Lung (tissue), 17 donors: ENCODE measurements at places on chromosomes 12 and 14. TPM values are rescaled to one million over a fixed set of nuclear protein-coding genes. Genes with fewer than 3 reads are reported as not detected.

- DNase-seq: no peak
Measured at GRCh38 chr12:119746169-119746568, 78.2 kb downstream of the PRKAB1 start.

The CLEC1A gene
- total RNA-seq: 18.7 TPM

GRCh38 chr14:73209953-73210352, 27.4 kb upstream of the PAPLN start:
- DNase-seq: no peak

DNA sequence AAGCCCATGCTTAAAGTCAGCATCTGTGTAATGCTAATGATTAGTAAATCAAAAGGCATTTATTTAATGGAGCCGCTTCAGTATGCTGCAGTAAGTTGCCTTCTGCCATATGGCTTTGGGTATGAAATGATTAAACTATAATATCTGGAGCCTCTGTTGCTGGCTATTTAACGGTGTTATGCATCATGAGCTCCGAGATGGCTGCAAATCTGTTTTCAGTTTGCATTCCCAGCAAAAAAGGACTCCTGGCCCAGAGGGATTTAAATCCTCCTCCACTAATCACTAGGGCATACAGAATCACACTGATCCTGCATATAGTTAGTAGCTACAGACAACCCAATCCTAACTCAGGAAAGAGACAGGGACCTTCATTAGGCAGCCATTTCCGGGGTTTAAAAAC, 171.5 kb upstream of the EEA1 start:
- no peak for DNase-seq

DNA sequence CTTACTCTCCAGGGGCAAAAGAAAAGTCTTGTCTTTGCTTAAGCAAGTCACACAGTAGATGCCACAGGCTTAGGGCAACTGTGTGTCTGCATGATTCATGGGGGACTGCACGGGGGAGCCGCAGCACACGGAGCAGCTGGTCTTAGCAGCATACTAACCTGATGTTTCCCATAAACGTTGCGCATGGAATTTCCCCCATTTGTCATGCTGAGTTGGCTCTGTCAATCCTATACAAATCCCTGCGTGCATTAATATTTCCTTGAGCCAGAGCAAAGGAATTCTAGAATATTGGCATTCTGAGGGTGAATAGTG, 71.2 kb downstream of the SAMD4A start:
- DNase-seq: no peak

GRCh38 chr14:102226356-102227125, 78.4 kb downstream of the MOK start:
- no peak for DNase-seq

DNA sequence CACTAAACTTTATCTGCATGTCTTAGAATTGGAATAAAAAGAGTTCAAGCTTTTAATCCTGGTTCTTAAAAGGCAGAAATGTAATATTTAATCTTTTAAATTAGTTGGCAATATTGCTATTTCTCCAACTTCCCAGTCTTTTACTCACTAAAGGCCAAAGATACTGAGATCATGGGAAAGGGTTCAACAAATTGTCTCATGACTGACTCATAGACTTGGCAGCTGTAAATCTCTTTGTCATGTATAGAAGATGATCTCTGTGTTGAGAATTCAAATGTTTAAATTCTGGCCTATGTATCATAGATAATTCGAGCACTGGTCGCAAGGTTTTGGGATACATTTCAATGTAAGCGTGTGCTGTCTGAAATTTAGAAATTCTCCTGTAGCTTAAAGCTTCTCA, 40.1 kb upstream of the STRAP start:
- DNase-seq: no peak

The OTOGL gene
- total RNA-seq: 0.15 TPM

DNA sequence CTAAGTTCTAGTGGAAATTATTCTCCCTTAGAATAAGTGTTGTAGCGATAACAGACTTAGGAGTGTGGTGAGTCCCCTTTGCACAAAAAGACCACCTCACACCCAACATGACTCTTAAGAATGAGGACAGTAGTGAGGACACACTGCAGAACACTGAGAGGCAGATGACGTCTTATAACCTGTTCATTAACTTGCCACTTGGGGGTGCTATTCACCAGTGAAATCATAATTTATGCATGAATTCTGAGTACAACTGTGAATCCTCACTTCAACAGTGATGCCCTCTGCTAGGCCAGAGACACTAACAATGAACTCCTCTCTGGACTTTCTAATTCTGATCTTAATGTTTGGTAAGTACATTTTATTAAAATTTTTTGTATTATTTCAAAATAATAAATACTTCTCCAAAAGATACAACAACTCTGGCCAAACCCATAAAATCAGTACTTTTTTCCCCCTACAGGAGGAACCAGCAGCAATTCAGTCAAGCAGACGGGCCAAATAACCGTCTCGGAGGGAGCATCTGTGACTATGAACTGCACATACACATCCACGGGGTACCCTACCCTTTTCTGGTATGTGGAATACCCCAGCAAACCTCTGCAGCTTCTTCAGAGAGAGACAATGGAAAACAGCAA, 274.7 kb downstream of the DAD1 start:
- DNase-seq: peak; percentile 15

GRCh38 chr14:91866511-91867295, 633 bp downstream of the TC2N start:
- DNase-seq: no peak

DNA sequence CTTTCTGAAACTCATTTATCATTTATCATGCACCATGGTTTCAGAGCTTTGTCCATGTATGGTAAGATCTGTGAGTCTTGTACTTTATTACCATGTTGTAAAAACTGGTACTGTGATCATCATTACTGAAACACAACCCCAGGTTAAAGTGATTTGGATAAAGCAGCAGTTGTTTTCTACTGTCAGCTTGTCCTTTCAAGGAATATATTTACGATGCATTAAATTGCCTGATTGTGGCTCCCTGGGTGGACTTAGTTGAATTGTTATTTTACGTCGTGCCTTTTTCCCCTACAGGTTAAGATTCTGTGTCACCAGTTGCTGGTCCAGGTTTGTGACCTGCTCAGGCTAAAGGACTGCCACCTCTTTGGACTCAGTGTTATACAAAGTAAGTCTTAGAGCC, 46.1 kb downstream of the FRMD6 start:
- DNase-seq: no peak

- DNase-seq: peak; percentile 61
Measured at GRCh38 chr14:51431033-51431709, 191.1 kb downstream of the TMX1 start.

- no peak for DNase-seq
Measured at GRCh38 chr14:75885829-75886228, 96.0 kb downstream of the TGFB3 start.

- no peak for DNase-seq
Measured at GRCh38 chr14:22839159-22839779, 2.9 kb downstream of the MMP14 start.

GRCh38 chr14:95156161-95157047, 925 bp downstream of the DICER1 start:
- peak; percentile 43 for DNase-seq

The SLC5A8 gene
- total RNA-seq: 3.8 TPM

The DAO gene
- total RNA-seq: not detected

GRCh38 chr12:113470871-113471618, 626 bp downstream of the LHX5 start:
- DNase-seq: no peak

DNA sequence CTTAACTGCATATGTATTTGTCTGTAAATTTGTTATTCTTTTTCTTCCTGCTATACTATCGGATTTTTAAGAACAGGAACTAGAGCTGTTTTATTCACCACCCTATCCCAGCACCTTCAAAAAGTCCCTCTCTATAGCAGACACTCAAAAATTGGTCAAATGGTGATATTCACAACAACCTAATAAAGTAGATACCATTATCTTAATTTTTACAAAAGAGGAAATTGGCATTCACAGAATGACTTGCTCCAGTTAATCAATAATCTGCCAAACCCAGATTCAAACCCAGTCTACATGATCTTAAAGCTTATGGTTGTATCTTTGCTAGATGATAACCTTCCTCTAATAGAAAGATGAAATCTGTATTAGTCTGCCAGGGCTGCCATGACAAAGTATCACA, 426.6 kb downstream of the EGLN3 start:
- DNase-seq: no peak

GRCh38 chr12:76138656-76139055, 54.2 kb upstream of the NAP1L1 start:
- DNase-seq: no peak

DNA sequence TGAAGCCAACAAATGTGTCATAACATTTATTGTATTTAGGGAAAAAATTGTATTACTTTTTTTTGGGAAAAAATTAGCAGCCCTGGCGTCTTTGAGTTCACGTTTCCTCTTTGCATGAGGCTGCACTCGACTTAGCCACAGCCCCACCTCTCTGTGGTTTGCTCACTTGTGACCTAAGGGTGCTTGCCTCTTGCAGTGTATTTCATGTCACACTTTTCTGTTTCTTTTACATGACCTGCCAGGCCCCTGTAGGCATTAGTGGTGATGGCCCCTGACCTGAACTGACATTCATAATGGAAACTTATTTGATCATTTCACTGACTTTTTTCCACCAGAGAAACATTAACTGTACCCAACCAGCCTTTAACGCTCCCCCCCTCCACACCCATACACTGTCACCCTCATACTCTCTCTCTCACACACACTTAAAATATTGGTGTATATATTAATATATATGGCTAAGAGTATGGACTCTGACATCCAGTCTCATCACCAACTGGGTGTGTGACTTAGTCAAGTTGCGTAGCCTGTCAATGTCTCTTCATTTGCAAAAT, 122.9 kb downstream of the PRKCH start:
- no peak for DNase-seq

- DNase-seq: peak; percentile 22
Measured at GRCh38 chr12:6563448-6564050, 4.5 kb downstream of the NOP2 start.

DNA sequence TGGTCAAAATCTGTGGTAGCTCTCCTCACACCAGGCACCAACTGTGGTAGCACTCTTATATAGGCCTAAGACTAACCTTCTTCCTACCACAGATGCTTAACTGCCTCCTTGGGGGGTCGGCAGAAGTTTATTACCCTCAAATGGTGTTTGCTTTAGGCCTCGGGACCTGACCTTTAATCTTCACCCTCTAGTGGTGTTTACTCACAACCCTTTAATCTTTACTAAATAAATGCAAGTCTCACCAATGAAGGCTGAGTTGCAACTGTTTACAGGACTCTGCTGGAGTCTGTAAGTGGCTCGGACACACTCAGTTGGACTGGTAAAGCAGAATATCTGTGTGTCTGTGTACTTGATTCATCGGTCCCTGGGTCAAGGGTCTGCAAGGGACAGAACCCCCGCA, 29.4 kb downstream of the CCER1 start:
- DNase-seq: no peak

The HHIPL1 gene
- 4.0 TPM for total RNA-seq

- DNase-seq: peak; percentile 22
Measured at GRCh38 chr14:75022655-75023054, 19.9 kb downstream of the EIF2B2 start.

GRCh38 chr14:80620434-80620833, 321.1 kb downstream of the CEP128 start:
- DNase-seq: no peak

- no peak for DNase-seq
Measured at GRCh38 chr14:51121096-51121495, 26.2 kb upstream of the TRIM9 start.

GRCh38 chr12:20657496-20657895, 37.6 kb upstream of the SLCO1C1 start:
- DNase-seq: no peak

- DNase-seq: no peak
Measured at GRCh38 chr12:71161591-71161990, 3.8 kb upstream of the TSPAN8 start.

The GARIN6 gene
- not detected for total RNA-seq

- peak; percentile 55 for DNase-seq
Measured at GRCh38 chr14:97634751-97635150, 837.6 kb downstream of the VRK1 start.

- no peak for DNase-seq
Measured at GRCh38 chr12:54890339-54890738, 36.0 kb downstream of the MUCL1 start.

DNA sequence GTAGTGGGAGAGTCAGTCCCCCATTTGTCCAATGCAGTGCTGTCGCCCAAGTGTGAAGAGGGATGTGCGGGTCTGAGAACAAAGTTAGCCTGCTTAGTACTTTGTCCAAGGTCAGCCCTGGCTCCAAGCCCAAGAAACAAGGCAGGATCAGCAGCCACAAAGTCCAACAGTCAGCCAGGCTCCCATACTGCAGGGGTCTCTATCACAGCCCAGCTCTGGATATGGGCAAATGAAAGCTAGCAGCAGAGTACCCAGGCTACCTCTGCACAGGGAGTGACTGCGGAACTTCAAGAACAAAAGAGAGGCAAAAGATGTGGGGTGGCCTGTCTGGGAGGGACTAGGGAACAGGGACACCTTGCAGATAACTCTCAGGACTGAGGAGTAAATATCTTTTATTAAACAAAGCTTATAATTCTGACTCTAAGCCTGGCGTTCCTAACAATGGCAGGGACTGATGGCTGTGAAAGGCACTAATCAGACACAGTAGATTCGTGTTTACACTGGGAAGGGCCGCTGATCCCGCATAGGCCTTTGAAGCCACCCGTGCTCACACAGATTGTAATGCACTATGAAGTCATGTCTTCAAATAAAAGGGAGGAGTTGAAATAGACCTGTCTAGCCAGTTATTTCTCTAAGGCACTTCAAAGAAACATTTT, 91.0 kb upstream of the EEA1 start:
- DNase-seq: peak; percentile 83

DNA sequence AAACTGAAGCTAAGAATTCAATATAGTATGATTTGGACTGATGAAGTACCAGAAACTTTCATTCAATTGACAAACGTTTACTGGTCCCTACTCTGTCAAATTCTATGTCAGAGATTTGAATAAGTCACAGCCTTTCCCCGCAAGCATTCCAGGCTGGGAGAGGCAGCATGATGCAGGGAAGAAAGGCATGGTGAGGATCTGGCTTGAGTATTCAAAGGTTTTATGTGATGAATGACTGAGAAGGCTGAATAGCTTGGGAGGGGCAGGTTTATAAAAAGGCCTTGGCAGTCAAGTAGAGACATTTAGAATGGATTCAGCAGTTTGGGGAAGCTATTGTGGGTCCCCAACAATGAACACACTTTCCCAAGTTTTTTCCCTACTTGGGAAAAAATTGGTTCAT, 431.8 kb downstream of the DPF3 start:
- no peak for DNase-seq

GRCh38 chr12:10018386-10018785, 8.0 kb downstream of the CLEC12B start:
- no peak for DNase-seq

- no peak for DNase-seq
Measured at GRCh38 chr12:62598846-62599245, 132.2 kb downstream of the MON2 start.

DNA sequence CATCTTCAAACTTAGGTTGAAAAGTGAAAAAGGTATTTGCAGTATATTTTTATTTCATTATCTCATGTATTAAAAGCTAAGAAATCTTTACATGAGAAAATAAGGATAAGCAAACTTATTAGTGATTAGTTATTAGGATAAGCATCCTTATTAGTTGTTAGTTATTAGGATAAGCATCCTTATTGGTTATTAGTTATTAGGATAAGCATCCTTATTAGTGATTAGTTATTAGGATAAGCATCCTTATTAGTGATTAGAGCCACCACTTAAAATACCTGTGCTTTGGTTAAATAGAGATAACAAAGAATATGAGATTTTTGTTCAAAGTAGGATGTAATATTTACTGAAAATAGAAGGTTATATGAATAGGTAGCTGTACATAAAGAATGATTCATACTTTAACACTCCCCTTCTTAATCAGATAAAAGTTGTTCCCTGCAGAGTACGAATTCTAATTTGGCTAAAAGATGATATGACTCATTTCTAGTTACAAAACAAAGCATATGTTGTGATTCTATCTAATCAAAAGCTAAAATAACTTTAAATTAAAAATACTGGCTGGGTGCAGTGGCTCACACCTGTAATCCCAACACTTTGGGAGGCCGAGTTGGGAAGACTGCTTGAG, 56.4 kb downstream of the KDM5A start:
- no peak for DNase-seq
